ENCODE measurements at places on chromosomes 3 and 15.

DNA sequence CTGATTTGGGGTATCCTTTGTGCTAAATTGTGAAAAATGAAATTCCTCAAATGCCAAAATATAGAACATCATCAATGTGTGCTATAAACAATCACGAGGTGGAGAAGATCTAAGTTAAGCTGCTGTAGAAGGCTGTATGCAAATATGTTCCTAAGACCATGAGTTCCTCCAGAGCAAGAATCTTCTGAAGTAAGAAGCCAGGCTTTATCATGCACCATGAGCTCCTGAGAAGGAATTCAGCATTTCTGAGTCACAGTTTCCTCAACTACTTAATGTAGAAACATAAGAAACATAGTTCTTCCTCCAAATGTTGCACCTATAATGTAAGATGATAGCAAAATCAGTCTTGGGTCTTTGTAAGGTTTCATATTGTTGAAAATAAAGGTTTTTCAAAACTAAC is 241.7 kb upstream of the MDFIC2 start:
- no peak for DNase-seq

DNA sequence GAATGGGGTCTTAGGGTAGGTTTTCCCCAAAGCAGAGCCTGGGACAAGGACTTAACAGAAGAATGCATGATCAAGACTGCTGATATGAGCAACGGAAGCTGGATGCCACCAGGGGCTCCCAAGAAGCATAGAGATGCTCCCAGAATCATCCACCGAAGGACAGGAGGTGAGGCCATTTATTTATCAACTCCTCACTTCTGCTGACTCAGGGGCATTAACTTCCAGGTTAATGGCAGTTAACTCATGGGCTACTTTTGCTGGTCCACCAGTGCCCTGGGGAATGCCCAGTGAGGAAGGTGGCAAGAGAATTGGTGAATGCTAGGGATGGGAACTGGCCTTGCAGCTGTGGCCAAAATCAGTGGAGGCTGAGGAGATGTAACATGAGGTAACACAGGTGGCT is 27.8 kb downstream of the TAFA4 start:
- no peak for DNase-seq

GRCh38 chr3:81612768-81613167 is 148.7 kb downstream of the GBE1 start:
- no peak for DNase-seq

DNA sequence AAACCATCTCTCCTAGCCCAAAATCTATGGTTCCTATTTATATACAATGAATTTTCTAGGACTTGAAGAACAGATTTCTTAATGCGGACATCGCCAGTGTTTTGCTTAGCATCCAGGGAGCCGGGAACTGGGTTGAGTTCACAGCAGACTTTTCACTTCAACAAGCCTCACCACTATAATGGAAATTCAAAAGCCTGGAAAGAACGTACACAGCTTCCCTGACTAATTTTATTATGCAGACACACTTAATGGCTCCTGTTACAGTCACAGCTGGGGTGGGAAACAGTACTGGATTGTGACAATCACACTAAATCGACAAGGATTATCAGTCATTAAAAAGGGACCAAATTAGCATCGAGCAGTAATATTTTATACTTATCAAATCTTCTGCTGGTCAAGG is 129.2 kb upstream of the BNIP2 start:
- DNase-seq: no peak

- DNase-seq: no peak
These were observed 240.9 kb downstream of the UACA start for GRCh38 chr15:70522323-70522966.

DNA sequence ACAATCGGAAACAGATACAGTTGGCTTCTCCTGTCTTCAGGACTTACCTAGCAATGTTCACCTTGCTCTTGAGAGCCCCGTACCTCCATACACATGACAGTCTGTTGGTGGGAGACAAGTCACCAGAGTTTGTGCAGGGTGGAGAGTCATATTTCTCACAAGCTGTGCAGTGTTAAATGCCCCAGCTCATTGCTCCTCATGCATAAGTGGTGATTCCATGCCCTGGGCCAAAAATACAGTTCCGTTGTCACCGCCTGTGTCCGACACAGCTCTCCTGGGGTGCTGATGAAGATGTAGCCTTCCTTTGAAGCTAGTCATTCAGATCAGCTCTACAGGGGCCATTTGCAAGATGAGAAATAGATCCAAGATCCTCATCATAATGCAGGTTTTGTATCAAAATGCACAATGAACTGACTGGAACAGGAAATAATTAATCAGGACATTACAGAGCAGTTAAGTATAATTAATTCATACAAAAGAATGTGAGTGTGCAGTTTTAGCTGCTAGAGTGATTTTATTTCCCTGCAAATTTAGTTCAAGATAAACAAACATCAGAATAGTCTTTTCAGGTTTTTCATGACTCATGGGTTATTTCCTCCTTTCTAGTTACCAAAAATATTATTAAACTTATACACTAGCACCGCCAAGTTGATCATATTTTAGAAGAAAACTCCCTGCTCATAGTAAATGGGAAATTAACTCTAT is 66.5 kb downstream of the CD47 start:
- no peak for DNase-seq

DNA sequence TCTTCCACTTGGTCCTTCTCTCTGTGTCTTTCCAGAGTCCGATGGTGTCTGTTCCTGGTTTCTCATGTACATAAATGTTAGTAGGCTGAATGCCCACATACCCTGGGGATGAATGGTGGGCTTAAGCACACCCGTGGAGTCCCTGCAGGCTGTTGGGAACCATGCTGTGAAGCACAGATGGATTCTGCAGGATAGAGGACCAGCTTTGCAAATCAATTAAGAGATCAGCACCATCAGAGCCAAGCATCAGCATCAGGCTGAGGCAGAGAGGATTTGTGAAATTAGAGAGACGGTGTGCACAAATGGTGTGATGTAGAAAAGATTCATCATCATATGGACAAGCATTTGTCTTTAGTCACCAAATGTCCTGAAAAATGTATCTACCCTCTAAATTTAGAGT is 127.1 kb downstream of the SV2B start:
- DNase-seq: no peak

GRCh38 chr15:83592370-83593040 is 61.4 kb upstream of the ADAMTSL3 start:
- DNase-seq: no peak

DNA sequence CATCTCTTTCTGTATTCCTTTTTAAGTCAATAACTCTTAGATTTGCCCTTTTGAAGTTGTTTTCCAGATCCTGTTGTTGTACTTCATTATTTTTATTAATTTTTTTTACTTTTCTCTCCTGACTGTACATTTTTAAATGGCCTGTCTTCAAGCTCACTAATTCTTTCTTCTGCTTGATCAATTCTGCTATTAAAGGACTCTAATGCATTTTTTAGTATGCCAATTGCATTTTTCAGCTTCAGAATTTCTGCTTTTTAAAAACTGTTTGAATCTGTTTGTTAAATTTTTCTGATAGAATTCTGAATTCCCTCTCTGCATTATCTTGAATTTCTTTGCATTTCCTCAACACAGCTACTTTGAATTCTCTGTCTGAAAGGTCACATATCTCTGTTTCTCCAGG is 5.6 kb downstream of the OR5K4 start:
- DNase-seq: no peak

DNA sequence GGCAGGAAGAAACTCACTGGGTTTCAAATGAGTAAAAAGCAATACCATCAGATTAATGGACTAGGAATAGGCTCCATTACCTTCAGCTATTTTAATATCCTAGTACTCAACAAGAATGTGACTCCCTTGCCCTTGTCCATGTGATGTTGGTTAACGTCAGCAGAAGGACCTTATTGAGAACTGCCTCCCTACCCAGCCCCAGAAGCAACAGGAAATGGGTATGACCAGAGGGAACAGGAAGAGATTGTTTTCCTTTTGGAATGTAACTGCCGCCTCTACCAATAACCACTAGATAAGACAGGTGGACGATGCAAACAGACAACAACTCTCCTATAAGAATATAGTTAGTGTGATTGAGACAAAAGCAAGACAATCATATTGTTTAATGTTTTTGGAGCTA is 10.4 kb upstream of the MME start:
- DNase-seq: no peak

DNA sequence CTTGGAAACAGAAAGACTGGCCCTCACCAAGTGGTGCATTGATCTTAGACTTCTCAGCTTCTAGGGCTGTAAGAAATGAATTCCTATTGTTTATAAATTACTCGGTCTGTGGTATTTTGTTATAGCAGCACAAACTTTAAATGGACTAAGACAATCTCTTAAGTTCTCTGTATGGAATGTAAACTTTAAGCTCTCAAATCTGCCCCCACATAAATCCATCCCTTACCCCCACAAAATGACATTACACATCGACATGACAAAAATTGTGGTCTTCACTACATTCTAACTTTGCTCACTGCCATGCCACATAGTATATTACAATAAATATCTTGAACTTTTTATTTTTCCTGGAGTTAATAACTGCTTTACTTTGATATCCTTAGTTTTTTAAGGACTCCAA is 121.3 kb downstream of the MYLK start:
- no peak for DNase-seq

- no peak for DNase-seq
These were observed 24.0 kb downstream of the ACSBG1 start for GRCh38 chr15:78210349-78210717.

DNA sequence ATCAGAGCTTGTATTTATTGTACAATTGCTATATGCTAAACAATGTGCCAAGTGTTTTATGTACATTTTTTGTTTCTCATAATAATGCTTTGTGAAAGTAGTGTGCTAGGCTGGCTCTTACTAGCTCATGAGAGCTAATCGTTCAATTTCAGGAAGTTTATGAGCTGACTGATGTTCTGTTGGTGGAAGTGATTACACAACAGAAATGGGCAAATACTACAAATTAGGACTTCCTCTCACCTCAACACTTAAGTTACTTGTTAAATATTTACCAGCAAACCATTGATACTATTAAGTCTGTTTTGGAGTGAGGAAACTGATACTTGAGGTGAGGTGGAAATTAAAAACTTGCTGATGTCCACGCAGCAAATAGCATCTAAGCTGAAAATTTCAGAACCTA is 32.3 kb downstream of the SLC9C1 start:
- DNase-seq: no peak

DNA sequence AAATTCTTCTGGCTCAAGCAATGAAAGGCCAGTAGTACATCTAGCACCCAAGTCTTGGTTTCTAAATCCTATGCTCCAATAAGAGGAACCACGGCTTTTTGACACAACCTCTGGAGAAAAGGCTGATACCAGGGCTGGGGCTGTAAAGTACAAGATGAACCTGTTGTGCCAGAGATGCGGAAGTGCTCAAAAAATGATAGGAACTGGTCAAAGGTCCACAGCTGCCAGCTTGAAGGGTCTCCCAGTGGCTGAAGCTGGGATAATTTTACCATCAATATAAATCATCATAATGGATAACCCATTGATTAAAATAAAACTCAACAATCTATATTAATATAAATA is 558 bp upstream of the NCEH1 start:
- DNase-seq: no peak

GRCh38 chr15:52021128-52021671 is 2.2 kb downstream of the MAPK6 start:
- DNase-seq: peak; percentile 56
